ENCODE measurements at places on chromosomes 5 and 9.

- no peak for DNase-seq
Measured at GRCh38 chr5:170270293-170271069, 27.1 kb downstream of the LCP2 start.

DNA sequence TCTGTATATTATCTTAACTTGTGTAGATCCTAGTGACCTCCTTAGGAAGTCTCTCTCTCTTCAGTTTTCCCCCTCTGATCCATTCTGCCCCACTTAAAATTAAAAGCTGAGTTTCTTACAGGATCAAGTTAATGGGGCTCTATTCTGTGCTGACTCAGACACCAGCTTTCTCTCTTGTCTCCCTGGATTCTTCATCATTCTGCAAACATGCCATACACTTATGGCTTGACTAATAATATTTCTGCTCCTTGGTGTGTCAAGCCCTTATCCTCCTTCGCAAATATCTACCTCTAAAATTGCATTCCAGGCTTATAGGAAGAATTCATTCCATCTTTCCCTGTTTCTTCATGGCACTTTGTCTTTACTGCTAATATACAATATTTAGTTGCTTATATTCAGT is 18.1 kb downstream of the LRRC70 start:
- no peak for DNase-seq

DNA sequence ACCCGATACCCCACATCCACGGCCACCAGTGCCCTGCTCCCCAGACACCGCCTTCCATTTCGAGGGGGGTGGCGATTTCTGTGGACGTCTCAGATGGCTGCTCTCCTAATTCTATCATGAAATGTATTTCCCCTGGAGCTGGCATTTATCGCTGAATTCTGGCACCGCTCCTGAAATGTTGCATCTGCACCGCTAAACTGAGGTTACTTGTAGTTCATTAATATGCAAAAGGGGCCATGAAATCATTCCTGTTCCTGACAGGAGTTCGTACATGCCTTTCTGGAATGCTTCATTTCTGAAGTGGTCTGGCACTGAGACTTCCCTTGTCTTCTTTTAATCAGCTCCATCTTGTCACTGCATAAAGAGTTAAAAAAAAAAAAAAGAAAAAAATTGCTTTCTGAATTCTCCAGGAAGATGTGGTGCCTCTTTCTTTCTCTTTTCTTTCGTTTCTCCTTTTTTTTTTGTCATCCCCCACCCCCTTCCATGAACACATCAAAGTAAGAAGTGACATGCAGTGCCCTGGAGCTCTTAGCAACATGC is 97.7 kb upstream of the SMARCA2 start:
- no peak for DNase-seq

DNA sequence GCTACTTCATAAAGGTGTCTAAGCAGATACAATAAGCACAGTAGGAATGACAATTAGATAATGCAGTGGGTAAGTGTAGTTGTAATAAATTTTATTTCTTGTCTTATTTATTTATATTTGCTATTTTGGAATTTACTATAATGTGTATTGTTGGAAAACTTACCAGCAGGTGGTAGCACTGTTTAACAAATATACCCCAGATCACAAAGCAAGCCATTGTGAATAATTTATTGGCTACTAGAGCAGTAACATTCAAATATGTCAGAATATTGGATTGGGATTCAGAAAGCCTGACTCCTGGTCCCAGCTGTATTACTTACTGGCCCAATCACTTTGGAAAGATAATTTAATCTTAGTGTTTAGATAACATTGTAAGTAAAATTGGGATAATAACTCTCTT is 78.0 kb downstream of the ISOC1 start:
- DNase-seq: no peak

- no peak for DNase-seq
Measured at GRCh38 chr5:158349987-158350386, 491.0 kb upstream of the CLINT1 start.

GRCh38 chr9:93416530-93417235 is 34.8 kb upstream of the FAM120A start:
- no peak for DNase-seq

All from mesothelial cell of epicardium (in vitro differentiated cells).